ENCODE measurements at places on chromosomes 16 and 17. TPM values are rescaled to one million over a fixed set of nuclear protein-coding genes. Genes with fewer than 3 reads are reported as not detected.

DNA sequence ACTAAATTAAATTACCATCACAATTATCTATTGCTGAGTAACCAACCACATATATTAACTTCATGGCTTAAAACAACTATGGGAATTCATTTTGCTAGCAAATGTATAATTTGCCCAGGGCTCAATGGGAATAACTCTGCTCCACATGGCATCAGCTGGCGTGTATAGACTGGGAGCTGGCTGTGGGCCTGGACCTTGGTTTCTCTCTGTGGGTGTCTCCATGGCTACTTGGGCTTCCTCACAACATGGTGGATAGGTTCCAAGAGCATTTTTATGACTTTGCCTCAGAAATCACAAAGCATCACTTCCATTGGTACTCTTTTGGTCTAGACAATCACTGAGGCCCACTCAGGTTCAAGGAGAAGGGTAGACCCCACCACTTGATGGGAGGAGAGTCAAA, 144.9 kb downstream of the SOCS1 start:
- DNase-seq: no peak

DNA sequence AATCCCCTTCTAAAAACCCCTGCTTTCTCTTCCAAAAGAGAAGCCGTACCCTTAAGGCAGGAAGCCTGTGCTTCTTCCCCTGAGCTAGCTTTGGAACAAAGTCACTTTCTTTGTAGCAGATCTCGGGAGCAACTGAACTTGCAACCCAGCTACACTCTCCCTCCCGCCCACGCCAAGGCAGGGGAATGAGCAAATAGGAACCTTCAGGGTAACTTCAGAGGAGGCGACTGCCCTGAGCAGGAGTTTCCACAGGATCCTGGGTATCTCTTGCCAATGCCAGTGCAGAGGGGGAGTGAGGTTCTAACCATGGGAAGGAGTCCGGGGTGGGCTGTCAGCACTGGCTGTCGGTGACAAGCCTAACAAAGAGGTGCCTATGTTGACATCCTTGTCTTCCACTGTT, 5.9 kb upstream of the PIRT start:
- DNase-seq: peak; percentile 30

DNA sequence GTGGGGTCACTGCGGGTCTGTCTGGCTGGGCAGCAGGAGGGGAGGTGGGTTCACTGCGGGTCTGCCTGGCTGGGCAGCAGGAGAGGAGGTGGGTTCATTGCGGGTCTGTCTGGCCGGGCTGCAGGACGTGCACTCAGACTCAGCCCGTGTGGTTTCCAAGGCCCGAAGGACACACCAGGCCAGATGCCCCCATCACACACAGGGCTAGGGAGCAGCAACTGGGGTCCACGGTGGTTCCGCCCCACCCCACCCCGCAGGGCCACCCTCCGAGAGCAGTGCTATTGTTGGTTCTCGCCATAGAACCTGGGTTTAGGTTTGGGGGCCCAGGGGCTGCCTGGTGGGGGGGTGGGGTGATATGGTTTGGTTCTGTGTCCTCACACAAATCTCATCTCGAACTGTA, 5.8 kb upstream of the CIAO3 start:
- no peak for DNase-seq

- no peak for DNase-seq
Observed at GRCh38 chr16:8200839-8201238, 389.5 kb downstream of the TMEM114 start.

GRCh38 chr16:19505600-19506303, 16.1 kb downstream of the GDE1 start:
- no peak for DNase-seq

- no peak for DNase-seq
Observed at GRCh38 chr17:79974566-79975497, 60.8 kb downstream of the TBC1D16 start.

GRCh38 chr17:35192708-35193107, 1.5 kb downstream of the SLC35G3 start:
- no peak for DNase-seq

DNA sequence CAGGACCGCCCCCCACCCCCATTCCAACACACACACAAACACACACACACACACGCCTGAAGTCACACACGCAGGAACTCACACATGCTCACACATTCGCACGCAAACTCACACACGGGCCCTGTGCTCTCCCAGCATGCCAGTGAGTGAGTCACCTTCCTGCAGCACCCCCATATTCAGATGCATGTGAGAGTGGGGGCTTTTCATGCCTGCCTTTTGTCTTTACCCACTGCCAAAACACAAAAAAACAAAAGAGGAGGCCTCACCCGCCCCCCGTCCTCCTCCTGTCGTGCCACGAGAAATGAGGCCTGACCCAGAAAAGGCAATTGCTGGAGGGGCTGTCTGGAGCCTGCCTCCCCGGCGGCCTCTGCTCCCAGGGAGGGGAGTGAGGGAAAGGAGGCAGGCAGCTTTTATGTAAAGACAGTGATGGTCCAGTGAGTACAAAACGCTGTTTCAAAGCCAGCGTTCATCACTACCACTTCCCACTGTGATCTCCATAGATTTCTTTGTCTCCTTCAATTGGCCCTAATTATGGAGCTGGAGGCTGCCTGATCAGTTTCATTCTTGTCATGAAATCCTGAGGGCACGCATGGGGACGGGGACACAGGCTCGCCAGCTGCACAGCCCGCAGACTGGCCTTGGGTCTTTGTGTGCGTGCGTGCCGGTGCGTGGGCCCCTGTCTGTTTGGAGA, 29.5 kb upstream of the GSE1 start:
- DNase-seq: no peak

DNA sequence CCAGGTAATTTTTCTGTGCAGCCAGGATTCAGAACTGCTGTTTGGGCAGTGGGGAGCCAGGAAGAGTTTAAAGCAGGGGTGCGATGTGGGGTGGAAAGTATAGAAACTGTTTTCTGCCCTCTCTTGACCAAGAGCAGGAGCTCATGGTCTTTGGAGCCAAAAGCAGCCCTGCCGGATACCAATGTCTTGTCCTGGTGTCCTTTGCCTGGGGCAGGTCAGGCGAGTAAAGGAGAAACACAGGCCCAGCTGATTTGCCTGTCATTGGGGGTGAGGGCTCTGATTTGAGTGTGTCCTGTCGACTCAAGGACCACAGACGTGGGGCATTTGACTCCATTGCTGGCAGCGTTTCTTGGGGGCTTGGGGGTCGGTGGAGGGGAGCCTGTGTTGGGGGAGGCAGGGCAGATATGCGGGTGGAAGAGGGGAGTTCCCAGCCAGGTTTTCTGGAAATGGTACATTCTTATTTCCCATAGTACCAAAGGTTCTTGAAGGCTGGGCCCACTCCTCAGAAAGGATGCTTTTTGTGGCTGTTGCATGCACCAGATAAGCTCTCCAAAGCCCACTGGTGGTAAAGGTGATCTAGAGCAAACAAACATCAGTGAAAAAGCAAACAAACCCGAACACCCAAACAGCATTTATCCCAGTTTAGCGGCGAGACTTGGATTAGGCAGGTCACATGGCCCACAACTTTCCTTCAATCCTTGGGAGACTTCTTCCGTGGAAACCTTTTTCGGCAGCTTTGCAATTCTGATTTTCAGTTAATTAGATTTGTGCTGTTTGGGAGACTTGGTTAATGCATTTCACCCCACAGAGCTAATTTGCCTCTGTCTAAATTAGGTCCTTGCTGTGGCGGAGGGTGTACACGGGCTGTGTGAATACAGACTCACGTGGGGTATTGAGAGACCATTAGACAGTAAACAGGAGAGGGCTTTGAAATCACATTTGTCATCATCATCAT, 59.0 kb downstream of the MSI2 start:
- no peak for DNase-seq

GRCh38 chr17:9959377-9959981, 54.4 kb upstream of the RCVRN start:
- DNase-seq: peak; percentile 54

- DNase-seq: no peak
Observed at GRCh38 chr16:53504665-53505064, 1.7 kb upstream of the AKTIP start.

DNA sequence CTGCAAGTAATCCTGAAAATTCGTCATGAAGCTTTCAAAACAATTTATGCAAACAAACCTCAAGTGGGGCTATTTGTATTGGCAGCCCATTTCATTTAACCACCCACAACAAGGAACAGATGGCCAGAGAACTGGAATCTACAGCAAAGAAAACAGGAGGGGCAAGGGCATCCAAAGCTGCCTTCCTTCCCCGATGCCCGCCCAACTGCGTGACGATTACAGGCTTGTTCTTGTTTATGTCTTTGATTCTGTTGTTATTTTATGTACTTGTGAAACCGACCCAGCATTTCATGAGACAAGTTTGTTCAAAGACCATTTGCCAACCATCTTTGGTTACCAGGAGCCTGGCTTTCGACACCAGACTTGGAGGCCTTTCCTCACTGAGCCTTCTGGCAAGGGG, 59.1 kb upstream of the IRX6 start:
- DNase-seq: no peak

- no peak for DNase-seq
Observed at GRCh38 chr16:83420206-83420760, 387.5 kb upstream of the HSBP1 start.

GRCh38 chr17:73284354-73284753, 22.7 kb upstream of the CPSF4L start:
- DNase-seq: no peak

- no peak for DNase-seq
Observed at GRCh38 chr16:50530277-50531236, 17.6 kb upstream of the NKD1 start.

The STAT5A gene
- total RNA-seq: 30.7 TPM

DNA sequence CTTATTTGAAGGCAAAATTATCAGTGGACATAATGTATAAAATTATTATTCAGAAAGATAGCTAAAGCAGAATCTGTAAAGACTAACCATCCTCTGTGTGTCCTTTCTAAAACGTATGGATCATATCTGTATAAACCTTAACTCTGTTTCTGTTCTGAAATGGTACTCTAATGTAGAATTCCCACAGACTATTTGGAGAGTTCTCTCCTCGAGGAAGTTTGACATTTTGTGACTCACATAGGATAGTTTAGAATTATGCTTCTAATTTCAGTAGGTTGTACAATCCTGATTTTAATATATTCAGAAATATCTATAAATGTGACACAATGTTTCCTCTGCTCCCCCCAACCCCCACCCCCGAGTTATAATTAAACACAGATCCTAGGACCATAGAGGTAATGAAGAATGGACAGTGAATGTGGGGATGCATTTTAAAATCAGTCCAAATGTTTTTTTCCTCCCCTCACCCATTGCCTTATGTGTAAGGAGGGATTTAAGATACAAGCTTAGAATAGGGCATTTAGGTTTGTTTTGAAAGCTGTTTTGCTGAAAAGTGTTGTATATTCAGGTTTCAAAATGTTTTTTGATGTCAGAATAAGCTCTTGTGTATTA, 66.8 kb downstream of the BCAS3 start:
- DNase-seq: no peak

The CCL5 gene
- 0.29 TPM for total RNA-seq

The CHRNE gene
- total RNA-seq: 0.83 TPM

DNA sequence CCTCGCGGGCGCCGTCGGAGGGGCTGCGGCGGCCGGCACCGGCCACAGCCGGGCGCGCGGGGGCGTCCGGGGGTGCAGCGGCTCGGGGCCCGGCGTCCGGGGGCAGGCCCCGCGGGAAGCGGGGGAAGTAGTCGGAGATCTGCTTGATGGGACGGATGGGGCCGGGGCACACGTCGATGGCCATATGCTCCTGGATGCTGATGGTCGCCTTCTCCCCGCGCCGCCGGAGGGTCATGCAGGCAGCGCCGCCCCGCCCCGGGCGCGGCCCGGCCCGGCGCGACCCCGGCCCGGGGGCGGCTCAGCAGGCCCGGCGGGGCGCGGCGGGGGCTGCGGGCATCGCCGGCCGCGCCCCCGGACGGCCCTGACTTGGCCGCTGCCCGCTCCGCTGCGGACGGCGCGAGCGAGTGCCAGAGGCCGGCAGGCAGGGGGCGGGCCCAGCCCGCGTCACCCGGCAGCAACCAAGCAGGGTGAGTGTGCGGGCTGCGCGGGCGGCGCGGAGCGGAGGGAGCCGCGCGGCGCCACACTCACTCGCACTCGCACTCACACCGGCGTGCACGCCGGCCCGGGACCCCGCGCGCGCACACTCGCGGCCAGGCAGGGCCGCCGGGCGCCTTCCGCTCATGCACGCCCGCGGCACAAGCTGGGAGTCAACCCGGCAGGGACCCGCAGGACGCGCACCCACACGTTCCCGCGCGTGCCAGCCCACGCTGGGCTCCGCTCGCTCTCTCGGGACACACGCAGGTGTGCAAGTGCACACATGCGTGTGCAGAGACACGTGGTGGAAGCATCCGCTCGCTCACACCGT, at the start of gene DOC2B:
Gene DOC2B, minus strand, starts transcription at position 406 of the 805 bp plus-strand sequence. Its CDS starts 171 bp downstream, at position 235.
- DNase-seq: no peak

GRCh38 chr16:51306116-51306515, 155.0 kb upstream of the SALL1 start:
- no peak for DNase-seq

- no peak for DNase-seq
Observed at GRCh38 chr16:27700304-27700995, 150.5 kb downstream of the KATNIP start.

GRCh38 chr17:76735006-76735405, 2.1 kb downstream of the SRSF2 start:
- no peak for DNase-seq

GRCh38 chr17:32876417-32877163, at the start of gene MYO1D:
MYO1D (minus strand) TSS chr17:32877124; CDS start chr17:32876872, 252 bp downstream.
- DNase-seq: peak; percentile 60

DNA sequence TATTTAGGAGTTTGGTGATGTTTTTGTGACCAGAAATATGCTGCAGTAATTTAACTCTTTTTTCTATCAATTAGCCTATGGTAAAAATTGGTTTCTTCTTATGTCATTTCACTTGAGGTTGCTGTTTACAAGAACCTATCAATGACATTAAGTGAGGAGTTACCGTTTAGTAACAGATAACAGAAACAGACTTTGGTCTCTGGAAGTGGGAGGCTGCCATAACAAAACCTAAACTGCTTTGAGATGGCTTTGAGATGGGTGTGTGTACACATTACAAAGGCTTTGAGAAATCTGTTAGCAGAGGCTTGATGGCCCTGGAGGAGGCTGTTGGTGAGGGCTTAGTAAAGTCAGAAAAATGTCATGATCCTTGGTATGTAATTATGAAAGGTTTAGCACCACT, 90.0 kb downstream of the TMEM114 start:
- no peak for DNase-seq

Measured in uterus (tissue), 4 donors.